ENCODE measurements at places on chromosomes 4 and X.

DNA sequence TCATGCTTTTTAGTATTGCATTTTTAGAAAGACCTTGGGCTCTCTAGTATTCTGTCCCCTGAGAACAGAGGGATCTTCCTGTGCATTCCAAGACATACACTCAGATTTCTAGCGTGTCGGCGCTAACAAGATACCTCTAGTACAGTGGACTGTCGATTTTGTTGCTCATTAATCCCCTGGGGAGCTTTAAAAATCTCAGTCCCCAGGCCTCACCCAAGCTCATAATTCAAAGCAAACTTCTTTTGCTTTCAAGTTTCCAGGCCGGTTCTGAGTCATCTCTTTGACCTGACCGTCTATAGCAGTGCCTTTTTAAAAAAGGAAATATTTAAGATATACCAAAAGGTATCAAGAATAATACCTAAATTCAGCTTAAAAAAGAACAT is 137.0 kb downstream of the AMMECR1 start:
- DNase-seq = no peak

DNA sequence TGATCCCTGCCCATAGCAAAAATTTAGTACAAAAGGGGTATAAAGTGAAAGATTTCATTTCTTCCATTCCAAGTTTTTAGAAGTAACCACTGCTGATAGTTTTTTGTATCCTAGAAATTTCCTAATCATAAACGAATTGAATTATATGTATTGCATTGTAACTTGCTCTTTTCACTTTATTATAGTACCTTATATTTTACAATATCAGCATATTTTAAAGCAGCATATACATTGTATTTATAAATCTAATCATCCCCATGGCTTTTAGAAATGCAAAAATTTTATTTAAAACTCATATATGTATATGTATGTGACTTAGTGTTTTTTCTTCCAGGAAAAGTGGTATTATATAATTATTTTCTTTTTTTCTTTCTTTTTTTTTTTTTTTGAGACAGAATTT is 27.7 kb downstream of the STAG2 start:
- DNase-seq = no peak

- peak; percentile 33 for DNase-seq
These were observed 407.9 kb downstream of the PCDH18 start for GRCh38 chr4:137124278-137124932.

DNA sequence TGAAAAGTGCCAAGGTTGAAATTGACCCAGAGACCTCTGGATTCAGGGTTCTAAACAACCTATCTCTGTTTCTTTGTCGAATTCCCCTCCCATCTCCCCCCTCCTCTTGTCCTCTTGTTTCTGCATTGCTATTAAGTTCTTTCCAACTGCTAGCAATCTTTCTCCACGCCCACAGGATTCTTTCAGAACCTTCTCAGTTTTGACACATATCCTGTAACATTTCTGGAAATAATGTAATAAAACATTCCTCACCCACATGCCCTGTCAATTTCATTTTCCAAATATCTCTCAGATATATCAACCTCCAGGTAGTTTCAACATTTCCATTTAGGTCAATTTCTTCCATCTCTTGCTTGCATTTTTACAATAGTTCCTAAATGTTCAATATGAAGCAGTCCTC is 1105.9 kb downstream of the ARAP2 start:
- DNase-seq = no peak

DNA sequence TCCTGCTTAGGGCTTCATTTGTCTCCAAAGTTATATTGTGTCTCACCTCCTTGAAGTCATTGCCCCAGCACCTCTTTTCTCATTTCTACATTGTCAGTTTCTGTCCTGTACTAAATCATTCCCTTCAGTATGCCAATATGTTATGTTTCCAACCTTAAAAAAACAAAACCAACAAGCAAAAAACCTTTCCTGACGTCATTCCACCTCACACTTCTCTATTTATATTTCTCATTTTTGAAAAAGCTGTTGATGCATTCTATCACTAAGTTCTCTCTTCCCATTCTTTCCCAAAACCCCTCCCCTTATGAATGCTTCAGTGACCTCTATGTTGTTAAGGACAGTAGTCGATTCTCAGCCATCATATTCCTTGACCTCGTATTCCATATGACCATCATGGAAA is 98.7 kb upstream of the ARHGAP24 start:
- DNase-seq = no peak

- no peak for DNase-seq
These were observed 157.6 kb downstream of the TENM3 start for GRCh38 chr4:182400790-182401189.

DNA sequence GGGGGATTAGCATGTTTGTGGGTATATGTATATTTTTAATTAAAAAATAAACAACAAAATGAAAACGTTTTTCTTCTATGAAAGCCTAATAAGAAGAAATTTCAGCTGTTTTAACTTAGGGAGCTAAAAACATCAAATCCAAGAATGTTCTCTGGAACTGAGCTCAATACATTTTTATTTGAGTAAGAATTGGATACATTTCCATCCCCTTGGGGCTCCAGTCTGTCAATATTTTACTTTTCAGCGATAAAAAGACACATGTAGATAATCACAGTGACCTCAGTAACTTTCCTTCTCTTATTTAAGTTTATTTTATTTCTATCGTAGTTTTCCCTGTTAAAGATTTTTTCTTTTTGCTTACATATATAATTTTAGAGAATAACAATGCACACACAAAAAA is 59.3 kb downstream of the ELOVL6 start:
- no peak for DNase-seq

DNA sequence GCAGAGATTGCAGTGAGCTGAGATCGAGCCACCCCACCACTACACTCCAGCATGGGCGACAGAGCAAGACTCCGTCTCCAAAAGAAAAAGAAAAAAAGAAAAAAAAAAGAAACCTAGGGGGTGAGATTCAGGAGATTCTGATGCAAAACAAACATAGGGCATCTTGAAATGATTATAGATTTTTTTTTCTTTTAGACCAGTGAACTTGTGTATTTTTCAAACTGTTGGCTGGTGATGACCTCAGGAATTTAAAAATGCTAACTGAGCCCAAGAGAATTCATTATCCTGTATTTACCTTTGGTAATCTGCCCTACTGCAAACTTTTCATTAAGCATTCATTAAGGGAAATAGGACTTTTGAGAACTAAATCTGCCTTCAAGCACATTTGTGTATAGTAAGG is 20.6 kb downstream of the ATP10D start:
- no peak for DNase-seq

DNA sequence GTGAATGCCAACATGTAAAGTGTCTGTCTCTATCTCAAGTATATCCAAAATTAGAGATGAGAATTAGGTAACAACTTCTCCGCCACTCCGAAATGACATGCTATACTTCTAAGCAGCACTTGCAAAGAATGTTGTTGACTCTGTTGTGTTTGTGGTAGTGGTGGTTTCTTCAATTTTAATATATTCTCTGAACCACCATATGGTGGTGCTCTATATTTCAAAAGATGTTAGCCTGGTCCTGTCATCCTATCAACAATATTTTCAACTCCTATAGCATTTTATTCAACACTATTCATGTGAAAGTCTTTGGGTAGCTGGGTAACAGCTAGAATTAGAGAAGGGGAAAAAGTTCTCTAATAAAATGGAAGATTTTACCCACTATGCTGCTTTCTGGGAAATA is 1622.8 kb upstream of the IGFBP7 start:
- DNase-seq = no peak

DNA sequence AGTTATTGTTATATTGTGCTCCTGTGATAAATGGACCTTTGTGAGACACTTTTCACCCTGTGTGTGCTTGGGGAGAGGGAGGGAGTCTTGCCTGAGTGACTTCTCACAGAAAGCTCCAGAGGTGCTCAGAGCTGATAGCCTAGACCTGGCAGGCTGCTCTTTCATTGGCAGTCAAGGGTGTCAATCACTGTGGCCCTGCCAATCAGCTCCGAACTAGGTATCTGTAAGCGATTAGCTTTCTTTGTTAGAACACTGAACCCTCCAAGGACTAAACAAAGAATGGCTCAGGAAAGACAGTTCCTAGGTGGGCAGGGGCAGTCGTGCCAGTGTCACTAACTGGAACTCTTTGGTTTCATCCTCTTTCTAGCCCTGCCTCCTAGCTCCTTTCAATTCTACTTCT is 2.7 kb upstream of the NALF2 start:
- no peak for DNase-seq

- no peak for DNase-seq
These were observed 187.7 kb downstream of the UNC5C start for GRCh38 chr4:95360906-95361695.

DNA sequence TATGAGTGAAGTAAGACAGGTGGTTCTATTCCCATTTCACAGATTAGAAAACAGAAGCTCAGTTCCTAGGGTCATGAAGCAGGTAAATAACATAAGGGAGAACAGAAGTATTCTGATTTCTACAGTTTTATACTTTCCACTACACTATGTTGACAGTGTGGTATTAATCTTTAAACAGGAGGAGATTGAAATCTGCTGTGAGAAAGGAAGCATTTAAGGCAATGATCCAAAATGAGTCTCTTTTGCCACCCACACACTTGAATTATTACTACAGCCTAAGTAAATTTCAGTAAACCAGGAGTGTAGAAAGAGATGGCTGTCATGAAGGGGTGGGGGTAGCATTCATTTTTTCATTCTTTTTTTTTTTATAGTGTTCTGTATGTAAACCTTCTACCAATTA is 893.0 kb downstream of the C4orf33 start:
- no peak for DNase-seq

DNA sequence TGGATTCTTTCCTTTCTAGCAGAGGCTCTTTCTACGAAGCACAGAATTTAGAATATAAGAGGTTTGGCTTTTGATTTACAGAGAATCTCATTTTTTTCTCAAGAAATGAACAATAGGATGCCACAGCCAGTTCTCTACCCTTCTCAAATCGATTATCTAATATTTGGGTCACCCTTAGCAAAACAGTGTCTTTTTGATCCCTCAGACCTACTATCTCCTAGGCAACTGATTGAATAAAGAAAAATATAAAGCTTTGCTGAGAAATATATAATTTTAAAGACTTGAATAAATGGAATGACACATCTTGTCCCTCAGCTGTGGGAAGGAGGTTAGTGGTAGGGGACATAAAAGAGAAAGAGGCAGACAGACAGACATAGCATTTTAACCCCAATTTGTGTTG is 153.3 kb downstream of the SH3KBP1 start:
- DNase-seq = no peak

GRCh38 chr4:6582889-6583490 is 8.0 kb downstream of the MAN2B2 start:
- peak; percentile 42 for DNase-seq

GRCh38 chrX:2388669-2389068 is 112.1 kb downstream of the DHRSX start:
- no peak for DNase-seq

- DNase-seq = peak; percentile 16
These were observed 60.6 kb upstream of the LIMCH1 start for GRCh38 chr4:41477181-41477905.

- DNase-seq = no peak
These were observed 290.6 kb downstream of the ZNF674 start for GRCh38 chrX:46254641-46255040.

DNA sequence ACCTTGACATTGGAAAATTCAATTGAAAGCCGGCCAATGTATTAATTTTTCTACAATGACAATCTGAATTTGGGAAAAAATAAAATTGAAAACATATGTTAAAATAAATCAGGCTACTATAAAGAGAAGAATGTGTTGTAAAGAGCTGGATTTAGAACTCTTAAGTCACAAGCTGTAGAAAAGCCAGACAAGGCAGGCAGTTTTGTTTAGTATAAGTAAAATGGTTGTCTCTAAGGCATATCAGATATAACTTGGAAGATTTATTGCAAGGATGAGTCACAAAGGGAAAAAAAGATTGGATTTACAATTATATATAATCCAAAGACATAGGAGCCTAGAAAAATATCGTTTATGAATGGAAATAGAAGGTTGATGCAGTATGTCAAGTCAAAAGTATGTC is 549.1 kb upstream of the EPHA5 start:
- DNase-seq = no peak

- DNase-seq = peak; percentile 94
These were observed 56.3 kb downstream of the CCDC149 start for GRCh38 chr4:24856586-24856985.

DNA sequence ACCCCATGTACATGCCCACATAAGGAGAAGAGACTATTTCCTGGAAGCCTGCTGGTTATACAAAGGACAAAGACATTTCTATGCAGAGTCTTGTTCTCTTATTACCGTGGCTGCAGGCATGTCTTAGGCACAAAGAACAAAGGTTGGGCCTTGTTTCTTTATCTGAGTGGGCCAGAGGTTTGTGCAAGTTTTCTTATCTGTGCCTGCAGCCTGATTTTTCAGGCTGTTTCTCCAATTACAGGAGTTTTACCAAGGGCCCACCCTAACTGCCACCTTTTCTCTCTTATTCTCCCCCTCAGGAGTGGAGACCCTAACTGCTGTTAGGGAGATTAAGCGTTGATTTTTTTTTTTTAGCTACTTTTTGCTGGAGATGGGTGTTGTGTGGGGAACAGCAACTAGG is 3.5 kb downstream of the TENT5D start:
- DNase-seq = no peak

DNA sequence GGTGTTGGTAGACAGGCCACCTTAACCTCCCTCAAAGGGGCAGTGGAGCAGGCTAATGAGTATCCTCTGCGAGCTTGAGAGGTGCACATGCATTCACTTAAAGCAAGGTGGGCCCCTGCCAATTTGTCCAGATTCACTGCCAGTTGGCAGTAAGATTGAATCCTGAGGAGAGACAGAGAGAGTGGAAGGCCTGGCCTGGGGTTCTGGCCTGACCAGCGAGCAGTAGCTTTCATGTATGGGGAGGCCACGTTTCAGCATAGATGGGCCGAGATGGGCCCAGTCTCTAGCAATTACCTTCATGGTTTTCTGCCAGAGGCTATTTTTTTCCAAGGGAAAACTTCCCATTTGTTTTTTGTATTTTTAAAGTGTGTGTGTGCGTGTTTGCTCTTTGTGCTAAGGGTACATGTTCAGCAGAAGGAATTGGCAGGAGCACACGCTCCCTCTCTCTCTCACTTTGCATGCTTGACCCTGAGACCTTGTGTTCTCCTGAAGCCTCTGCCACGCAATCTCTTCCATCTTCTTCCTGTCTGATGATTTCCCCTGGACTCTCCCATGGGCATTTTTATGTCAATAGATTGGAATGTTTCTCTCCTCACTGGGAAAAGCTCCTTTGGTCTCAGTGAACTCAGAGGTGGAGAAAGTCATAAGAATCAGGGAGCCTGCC is 215.8 kb upstream of the SFRP2 start:
- DNase-seq = peak; percentile 15

DNA sequence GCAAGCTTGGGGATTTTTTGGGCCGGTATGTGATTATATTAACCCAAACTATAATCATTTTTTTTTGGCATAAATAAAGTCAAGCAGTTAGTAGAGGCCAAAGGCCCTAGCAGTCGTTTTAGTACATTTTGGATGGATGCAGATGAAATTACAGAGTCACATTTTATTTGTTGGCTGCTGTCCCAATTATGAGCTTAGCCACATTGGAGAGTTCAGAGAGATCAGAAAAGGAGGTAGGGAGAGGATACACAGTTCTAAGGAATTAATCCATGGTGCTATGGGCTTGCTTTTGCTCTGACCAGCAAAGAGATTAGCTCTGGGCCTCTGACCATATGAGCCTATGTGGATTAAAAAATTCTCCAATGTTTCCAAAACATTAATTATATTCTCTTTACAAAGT is 395.1 kb downstream of the RAPGEF2 start:
- DNase-seq = peak; percentile 81

All from retinal pigment epithelial cell (primary cell).